NCI-H187 (cell line): ENCODE measurements at places on chromosomes 13 and 19.

GRCh38 chr19:43505941-43506340 lies 1.4 kb upstream of the PHLDB3 start:
- no peak for DNase-seq

DNA sequence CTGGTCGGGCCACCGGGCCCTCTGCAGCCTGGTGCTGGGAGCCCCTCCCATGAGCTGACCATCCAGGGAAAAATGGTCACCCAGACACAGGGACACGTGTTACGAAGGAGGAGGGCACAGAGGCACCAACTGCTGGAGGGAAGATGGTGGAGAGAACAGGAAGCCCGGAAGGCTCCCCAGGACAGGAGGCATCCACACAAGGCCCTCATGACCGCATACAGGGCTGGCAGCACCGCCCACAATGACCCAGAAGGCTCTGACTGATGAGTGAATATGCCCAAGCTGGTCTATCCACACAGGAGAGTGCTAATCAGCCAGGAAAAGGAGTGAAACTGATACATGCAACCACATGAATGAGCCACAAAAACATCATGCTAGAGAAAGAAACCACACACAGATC lies 14.0 kb upstream of the TMEM86B start:
- DNase-seq = no peak

- no peak for DNase-seq
These were observed at the start of gene PMIS2 for GRCh38 chr19:35585848-35586247. Gene PMIS2 (plus strand): TSS chr19:35586173. CDS start chr19:35586260, 87 bp downstream.

DNA sequence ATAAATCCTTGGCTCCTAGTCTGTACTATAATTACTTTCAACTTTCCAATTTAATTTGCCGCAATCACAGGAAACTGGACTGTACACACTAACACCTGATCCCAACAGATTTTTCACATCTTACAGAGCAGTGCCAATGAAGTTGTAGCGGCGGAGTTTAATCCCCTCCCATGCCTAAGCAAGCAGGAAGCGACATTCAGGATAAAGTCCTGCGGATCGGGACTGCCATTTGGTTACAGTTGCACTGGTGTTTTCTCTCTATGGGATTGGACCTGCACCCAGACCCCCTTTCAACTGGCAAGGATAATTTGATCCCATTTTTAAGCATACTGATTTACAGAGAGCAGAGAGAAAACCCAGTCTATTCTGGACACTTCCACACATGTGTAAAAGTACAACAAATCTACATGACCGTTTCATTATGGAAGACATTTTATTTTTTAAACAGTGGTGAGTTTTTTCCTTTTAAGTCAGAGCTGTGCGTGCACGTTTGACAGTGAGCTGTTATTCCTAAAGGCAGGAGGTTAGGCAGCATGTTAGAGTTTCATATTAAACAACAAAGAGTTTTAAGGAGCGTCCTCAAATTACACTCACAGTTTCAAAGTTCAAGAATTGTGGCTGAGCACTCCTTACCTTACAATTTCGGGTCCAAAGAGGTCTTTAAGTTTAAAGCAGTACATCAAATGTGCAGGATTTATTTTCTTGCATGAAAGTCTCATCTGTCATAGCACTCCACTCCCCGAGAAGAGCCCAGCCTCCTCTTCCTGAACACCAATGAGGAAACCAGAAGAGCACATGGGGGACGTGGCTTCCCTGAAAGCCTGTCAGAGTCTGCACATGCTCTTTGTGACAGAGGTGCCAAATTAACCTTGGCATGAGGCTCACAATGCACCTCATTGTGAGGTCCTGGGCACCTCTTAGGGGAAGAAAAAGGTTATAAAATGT lies 141.6 kb upstream of the RFC3 start:
- DNase-seq = no peak

- DNase-seq = no peak
These were observed 3.5 kb downstream of the RASA3 start for GRCh38 chr13:114128624-114129522.

- DNase-seq = no peak
These were observed 9.7 kb downstream of the FBXL12 start for GRCh38 chr19:9808855-9809824.

- DNase-seq = no peak
These were observed 6.2 kb downstream of the ABHD8 start for GRCh38 chr19:17296976-17297375.

DNA sequence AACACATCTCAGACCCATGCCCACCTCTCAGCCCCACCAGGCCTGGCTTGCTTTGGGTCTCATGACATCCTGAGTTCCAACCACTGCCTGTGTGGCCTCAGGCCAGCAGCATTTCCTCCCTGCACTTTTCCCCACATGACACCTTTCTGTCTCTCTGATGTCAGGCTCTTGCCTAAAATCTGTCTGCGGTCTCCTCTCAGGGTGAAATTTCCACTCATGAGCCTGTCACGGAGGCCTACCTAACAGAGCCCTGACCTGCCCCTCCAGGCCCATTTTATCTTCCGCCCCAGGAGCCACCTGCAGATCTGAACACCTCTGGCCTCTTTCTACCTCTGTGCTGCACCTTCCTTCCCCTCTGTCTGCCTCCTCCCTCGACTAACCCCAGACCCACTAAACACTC lies 93.5 kb downstream of the ZDHHC20 start:
- DNase-seq = no peak

DNA sequence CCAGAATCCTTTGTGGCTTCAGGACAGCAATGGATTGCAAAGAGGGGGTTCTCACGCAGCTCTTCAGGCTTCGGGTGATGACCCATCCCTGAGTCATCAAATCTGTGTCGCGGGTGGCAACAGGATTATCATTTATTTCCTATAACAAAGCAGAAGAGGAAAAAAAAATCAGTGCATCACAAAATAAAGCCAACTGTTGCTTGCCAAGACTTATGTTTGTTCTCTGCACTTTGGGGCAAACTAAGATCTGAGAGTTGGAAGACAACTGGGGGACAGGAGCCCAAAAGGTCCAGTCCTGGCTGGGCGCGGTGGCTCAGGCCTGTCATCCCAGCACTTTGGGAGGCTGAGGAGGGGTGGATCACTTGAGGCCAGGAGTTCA lies 6.4 kb downstream of the GNA15 start:
- DNase-seq = no peak

DNA sequence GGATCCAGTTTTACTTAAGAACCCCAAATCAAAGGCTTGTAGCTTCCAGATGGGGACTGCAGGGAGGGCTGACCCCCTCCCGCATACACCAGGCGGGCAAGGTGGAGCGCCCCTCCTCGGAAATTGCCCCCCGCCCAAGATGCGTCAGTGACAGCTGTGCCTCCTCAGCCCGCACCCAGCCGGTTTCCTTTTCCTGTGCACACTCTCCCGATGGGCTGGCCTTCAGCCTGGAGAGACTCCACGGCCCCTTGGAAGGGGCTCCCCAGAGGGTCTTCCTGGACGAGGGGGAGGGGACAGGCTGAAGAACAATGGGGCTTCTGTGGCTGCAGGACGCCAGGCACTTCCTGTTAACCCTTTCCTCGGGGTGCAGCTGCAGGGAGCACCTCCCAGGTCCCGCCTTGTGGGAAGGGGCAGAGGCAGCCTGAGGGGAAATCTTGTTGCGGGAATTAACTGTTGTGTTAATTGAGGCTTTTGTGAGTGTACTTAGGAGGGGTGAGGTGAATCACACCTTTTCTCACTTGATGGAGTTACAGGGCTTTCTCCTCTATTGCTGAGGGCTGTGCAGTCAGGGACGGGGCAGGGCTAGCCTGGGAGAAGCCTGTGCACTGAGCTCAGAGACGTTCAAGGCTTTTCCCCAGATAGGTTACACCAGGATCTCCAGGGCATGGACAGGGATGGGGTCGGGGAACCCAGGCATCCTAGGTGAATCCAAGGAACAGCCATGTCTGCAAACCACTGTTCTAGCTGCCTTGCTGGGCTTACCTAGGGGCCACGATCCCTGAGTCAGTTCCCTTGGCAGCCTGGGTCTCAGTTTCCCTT lies 14.3 kb downstream of the IER2 start:
- no peak for DNase-seq

DNA sequence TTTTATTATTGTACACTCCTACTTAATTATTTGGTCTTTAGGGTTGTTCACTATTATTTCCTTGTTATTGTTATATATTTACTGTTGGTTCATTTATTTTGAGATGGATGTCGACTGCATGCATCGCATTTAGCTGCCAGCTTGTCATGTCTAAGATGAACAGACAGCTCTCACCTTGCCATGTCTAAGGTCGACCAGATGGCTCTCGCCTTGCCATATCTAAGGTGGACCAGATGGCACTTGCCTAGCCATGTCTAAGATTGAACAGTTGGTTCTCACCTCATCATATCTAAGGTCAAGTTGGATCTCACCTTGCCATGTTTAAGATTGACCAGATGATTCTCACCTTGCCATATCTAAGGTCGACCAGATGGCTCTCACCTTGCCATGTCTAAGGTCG lies 1440.9 kb downstream of the UQCRFS1 start:
- DNase-seq = no peak

DNA sequence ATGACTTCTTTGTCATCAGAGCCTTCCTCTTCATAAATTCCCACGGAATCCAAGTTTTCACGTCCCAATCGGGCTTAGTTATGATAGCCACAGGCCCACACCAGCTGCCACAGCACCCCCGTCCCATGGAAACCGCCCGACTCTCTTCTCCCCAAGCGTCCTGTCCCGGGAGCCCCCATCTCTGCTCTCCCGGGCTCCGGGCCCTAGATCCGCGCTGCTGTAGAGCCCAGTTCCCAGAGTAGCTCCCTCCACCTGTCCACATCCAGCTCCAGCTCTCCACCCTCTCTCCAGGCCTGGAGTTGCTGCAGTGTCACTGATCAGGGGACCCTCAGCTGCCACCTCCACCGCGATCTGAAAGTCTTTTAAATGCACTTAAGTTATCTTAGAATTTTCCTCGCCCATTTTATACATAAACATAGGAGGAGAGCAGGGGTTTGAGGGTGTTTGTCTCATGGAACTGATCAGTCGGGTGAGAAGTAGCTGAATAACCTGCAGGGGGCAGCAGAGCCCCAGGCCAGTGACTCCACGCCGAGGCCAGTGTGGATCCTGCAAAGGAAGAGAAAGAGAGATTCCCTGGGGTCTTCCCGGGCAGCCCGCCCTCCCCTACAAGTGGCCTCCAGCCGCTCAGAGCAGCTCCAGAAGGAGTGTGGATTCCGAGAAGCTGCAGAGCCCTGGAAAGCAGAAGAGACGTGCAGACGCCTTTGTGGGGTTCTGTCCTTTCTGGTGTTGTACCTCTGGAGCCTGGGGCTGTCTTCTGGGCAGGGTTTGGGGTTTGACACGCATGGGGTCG lies 1.1 kb upstream of the ZNF763 start:
- DNase-seq = no peak

DNA sequence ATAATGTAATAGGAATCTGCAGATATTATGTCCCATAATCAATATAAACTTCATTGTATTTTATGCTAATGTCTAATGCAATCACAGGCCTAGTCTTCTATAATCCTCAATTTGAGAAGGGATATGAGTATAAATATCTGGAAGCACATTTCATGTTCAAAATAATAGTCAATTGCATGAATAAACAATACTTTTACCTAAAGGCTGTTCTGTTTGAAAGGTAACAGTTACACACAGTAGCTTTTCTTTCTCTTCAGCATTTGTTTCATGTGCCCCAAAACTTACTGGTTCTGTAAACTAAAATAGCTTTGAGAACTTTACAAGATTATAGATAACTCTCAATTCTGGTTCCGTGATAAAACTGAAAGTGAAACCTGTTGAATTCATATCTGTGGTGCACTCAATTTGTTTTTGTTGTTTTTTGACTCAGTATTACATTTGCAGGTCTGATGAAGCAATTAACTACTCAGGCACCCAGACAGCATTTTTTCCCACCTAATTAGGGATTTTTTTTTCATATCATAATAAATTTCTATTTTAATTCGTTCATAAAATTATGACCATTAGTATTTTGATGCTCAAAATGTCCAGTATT lies 1193.8 kb downstream of the SLITRK1 start:
- DNase-seq = no peak

DNA sequence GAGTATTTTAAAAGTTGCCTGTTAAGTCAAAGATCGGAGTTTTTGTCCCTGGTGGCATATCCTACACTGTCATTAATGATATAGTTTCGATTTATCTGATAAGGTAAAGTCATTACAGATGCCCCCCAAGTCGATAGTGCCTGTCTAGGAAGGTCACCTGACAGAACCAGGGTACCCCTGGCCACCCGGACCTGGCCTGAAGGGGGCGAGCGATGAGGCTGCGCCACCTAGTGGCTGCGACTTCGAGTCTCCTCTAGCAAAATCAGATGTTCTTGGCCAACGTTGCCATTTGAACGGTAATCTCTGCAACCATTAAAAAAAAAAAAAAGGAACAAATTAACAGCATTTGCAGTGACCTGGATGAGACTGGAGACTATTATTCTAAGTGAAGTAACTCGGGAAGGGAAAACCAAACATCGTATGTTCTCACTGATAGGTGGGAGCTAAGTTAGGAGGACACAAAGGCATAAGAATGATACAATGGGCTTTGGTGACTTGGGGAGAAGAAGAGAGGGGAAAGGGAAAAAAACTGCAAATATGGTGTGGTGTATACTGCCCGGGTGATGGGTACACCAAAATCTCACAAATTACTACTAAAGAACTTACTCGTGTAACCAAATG lies 565.1 kb downstream of the LIG4 start:
- DNase-seq = peak; percentile 16

GRCh38 chr13:110841406-110841805 lies 73.5 kb downstream of the ANKRD10 start:
- DNase-seq = no peak

GRCh38 chr13:42924344-42924743 lies 67.7 kb downstream of the EPSTI1 start:
- DNase-seq = no peak

DNA sequence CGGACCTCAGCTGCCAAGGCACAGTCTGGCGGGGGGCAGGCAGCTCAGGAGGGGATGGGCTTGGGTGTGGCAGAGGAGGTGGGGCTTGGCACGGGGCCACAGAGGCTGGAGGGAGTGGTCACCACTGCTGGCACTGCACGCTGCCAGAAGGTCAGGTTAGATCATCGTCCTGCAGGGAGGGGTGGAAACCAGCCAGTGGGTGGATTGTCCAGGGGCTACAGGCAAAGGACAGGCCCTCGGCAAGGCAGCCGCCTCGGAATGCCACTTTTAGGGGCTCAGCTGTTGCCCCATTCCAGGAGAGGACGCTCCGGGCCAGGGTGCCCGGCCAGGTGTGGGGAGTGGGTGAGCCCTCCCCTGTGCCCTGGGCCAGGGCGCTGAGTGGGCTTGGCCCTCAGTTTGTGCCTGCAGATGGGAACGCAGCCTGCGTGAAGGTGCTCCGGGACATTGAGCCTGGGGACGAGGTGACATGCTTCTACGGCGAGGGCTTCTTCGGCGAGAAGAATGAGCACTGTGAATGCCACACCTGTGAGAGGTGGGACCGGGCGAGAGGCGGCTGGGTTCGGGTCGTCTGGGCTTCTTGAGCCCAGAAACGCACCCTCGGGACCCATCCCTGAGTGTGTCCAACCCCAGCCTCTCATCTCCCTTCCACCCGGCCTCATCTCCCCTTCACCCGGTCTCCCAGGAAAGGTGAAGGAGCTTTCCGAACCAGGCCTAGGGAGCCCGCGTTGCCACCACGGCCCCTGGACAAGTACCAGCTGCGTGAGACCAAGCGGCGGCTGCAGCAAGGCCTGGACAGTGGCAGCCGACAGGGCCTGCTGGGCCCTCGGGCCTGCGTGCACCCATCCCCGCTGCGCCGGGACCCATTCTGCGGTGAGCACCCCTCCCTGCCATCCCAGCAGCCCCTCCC lies 6.4 kb downstream of the KMT5C start:
- DNase-seq = no peak
